ENCODE measurements at places on chromosomes 4 and X.
A peak's percentile ranks its signal among the peaks of the same experiment; 100 is the strongest.

- no peak for DNase-seq
Observed at GRCh38 chrX:9241427-9241826, 207.5 kb upstream of the FAM9B start.

GRCh38 chr4:5368426-5368825 is 317.1 kb downstream of the STK32B start:
- no peak for DNase-seq

DNA sequence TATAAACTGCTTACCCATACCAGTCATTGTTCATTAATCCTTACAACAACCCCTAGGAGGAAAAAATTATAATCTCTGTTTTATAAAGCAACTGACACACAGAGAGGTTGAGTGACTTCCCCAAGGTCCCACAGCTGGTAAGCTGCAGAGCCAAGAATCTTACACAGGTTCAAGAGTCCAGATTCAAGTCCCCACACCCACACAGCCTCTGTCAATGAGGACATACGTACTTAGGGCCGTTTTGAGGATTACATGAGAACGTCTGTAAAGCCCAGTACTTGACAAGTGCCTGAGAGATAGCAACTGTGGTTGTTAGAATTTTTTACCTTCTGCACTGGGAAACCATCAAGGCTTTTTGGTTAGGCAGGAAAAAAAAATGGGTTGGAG is 556 bp upstream of the SLC25A43 start:
- no peak for DNase-seq

- DNase-seq = no peak
Observed at GRCh38 chrX:45601052-45601451, 400.4 kb upstream of the DIPK2B start.

- no peak for DNase-seq
Observed at GRCh38 chr4:30667919-30668318, 52.2 kb upstream of the PCDH7 start.

DNA sequence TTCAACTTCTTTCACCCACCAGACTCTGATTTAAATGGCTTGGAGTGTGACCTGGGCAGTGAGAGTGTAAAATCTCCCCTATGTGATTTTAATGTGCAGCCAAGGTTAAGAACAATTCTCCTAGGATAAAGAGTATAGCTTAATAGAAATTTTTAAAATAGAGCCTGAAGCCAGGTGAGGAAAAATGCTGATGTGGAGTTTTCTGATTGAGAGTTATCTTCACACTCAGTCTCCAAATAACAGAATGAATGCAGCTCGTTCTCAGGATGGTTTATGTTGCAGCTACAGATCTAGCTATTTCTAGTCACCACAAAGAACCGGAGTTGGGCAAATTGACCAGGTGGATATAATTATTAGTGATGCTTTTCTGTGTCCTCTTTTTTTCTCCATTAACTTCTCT is 70.7 kb downstream of the MOSPD2 start:
- DNase-seq = no peak

- no peak for DNase-seq
Observed at GRCh38 chr4:146229406-146229805, 15.1 kb downstream of the REELD1 start.

DNA sequence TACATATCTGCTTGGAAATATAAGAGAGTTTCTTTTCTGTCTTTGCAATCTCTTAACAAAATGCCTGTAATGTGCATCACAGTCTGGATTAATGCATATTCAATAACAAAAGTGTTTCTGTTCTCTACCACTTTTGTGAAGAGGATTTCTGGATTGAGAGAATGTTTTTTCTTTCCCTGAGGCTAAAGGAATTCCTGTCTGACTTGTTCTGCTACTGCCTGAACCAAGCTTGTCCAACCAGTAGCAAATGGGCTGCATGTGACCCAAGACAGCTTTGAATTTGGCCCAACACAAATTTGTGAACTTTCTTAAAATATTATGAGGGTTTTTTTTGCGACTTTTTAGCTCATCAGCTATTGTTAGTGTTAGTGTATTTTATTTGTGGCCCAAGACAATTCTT is 1133.9 kb downstream of the SH3BGRL start:
- no peak for DNase-seq

DNA sequence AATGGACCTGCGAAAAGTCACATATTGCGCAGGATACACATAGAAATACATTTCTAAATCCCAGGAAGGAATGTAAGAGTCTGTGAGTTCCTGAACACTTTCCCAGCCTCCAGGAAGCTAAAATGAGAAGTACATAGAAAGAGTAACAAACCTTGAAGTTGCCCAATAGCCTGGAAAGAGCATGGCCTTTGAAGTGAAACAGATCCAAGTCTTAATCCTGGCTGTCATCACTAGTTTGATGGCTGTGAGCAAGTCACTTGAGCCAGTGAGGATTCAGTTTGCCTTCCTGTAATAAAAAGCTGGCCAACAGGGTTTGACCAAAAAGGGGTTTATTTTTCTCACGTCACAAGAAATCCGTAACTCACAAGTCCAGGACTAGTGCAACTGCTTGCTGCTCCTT is 69.8 kb downstream of the ARHGEF38 start:
- DNase-seq = peak; percentile 27

DNA sequence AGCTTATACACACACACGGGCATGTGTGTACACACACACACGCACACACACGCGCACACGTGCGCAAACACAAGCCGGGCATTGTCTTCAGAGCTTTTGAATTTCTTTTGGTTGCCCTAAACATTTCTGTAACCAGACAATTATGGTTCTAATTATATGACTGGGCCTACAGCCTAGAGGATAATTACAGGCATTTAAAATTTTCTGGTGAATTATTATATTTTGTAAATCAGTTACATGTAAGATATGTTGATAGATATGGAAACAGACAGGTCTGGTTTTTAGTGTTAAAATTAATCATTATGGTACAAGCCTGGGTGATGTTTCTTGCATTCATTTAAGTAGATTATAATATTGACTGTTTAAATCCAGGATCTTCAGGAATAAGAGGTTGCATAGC is 1120.5 kb downstream of the ADGRL3 start:
- no peak for DNase-seq

DNA sequence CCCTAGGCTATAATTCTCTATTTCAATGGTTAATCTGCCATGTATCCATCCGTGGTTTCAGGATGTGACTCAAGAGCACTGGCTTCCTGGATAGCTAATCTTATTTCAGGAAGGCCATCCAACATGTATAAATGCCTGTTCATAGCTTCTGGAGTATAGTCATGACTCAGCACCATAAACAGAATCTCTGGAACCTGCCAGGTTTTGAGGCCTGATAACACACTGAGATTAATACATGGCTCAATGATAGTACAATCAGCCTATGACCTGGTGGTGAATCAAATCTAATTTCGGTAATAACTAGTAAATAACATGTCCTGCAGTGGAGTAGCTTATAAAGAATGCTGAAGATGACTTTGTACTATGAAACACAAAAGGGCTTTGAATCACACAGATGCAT is 5.7 kb upstream of the IL13RA2 start:
- DNase-seq = no peak

GRCh38 chrX:105876658-105877057 is 54.3 kb downstream of the NRK start:
- no peak for DNase-seq

GRCh38 chr4:99759988-99760387 is 56.6 kb upstream of the DAPP1 start:
- no peak for DNase-seq

DNA sequence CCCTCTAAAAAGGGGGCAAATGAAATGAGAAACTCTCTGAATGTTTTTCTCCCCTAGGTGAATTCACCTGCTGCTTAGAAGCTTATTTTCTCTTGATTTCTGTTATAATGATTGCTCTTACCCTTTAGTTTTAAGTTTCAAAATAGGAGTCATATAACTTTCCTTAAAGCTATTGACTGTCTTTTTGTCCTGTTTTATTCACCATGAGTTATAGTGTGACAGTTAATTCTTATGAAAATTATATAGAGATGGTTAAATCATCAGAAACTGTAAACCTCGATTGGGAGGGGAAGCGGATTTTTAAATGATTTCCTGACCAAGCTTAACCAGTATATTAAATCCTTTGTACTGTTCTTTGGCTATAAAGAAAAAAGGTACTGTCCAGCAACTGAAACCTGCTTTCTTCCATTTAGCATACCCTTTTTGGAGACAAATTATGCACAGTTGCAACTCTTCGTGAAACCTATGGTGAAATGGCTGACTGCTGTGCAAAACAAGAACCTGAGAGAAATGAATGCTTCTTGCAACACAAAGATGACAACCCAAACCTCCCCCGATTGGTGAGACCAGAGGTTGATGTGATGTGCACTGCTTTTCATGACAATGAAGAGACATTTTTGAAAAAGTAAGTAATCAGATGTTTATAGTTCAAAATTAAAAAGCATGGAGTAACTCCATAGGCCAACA is 4.2 kb downstream of the ALB start:
- no peak for DNase-seq

- no peak for DNase-seq
Observed at GRCh38 chr4:1714303-1715001, 2.3 kb upstream of the SLBP start.

DNA sequence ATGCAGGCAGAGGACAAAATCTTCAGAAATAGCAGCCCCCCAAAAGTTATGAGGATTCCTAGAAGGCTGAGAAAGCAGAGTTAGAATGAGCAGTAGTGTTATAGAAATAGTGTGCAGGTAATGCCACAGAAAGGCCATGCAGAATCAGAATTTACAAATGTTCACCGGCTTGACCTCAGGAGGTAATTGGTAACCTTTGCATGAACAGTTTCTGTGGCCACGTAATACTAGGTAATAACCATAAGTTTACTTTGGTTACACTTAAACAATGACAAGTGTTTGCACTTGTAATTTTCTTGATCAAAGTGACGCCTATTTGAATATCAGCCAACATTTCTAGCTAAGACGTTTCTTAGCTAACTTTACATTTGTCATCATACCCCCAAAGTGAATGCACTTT is 393.6 kb downstream of the GPAT3 start:
- no peak for DNase-seq

DNA sequence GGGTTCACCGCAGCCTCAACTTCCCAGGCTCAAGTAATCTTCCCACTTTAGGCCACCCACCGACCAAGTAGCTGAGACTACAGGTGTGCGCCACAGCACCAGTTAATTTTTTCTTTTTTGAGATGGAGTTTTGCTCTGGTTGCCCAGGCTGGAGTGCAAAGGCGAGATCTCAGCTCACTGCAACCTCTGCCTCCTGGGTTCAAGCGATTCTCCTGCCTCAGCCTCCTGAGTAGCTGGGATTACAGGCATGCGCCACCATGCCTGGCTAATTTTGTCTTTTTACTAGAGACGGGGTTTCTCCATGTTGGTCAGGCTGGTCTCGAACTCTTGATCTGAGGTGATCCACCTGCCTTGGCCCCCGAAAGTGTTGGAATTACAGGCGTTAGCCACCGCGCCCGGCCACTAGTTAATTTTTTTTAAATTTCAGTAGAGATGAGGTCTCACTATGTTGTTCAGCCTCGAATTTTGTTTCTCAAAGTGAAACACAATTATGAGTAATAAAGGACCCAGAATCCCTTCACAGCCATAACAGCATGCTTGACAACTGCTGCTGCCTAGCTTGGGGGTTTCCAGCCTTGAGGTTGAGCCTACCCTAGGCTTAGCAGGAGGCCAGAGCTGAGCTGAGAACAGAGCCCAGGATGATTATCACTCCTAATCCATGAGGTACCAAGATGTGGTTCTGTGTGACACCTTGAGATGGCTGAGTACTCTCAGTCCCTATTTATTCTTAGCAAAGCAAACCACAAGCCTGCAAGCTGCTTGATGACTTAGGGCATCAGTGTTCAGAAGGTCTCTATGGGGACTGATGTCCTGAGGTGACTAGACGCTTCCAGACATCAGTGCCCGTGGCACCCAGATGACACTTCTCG is 41.6 kb upstream of the NKRF start:
- DNase-seq = no peak

GRCh38 chr4:74084984-74085383 is 14.0 kb downstream of the CXCL2 start:
- no peak for DNase-seq

DNA sequence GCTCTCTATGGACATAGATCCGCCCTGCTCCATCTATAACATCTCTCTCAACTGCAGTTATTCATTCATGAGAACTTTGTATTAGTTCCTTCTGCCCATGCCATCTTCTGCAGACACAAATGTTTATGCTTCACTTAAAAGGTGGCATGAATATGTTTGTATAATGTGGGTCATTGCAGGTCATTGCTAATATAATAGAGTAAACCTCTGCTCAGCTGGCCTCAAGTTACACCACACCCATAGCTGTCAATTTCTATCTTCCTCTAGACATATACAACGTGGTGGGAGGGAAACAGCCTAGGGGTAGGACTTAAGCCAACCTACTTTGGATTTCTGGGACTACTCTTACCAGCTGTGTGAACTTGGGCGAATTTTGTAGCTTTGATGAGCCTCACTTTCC is 129.8 kb downstream of the ATXN3L start:
- no peak for DNase-seq
